ENCODE measurements at places on chromosomes 1 and 21.

DNA sequence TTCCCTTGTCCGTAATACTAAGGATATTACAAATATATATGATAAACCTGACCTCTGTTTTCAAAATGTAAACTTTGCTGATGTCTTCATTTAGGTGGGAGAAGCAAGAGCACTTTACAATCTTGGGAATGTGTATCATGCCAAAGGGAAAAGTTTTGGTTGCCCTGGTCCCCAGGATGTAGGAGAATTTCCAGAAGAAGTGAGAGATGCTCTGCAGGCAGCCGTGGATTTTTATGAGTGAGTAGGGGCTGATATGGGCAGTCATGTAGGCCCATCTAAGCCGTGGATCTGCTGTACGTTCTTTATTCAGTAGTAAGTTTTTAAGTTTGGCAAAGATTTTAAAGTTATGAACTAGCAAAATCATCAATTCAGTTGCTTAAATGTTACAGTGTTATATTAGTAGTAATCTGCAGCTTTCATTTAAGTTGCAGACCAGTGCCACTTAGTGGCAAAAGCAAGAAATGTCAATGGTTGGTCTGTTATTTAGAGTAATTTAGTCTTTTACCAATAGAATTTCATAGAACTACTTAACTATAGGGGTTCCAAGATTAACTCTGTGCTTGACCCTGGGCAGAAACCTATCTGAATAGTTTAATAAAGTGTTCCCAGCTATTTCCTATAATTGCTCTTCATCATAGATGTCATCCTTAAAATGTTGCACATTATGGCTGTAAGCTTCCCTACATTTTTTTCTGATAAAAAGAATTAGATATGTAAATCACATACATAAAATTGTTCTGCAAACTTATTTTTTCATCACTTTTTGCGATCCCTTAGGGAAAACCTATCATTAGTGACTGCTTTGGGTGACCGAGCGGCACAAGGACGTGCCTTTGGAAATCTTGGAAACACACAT is 21.3 kb downstream of the GPSM2 start:
- no peak overlapping the region for H3K4me3 ChIP-seq
- H3K27ac ChIP-seq = no peak overlapping the region
- H3K36me3 ChIP-seq = no peaks in the 10 kb centered on the region
- peak; percentile 72 for DNase-seq
- no peaks in the 10 kb centered on the region for H3K27me3 ChIP-seq

DNA sequence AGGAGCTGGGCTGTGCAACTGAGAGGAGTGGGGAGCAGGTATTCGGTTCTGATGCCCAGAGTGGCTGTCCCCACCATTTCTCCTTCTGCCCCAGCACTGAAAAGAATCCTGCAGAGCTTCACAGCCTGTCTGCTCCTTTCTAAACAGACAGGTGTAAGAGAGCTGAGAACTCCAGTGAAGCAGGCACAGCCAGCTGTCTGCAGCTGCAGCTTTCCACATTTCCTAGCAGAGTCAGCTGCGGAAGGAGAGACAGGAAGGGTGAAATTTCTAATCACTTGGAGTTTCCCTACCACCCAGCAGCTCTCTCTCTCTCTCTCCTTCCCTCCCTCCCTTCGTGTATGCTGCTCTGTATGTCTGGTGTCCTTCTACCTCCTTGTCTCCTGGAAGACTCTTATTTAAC is 40.5 kb upstream of the GJB5 start:
- no peak overlapping the region for H3K4me3 ChIP-seq
- no peak for DNase-seq
- no peaks in the 10 kb centered on the region for H3K27me3 ChIP-seq
- H3K4me1 ChIP-seq = no peaks in the 10 kb centered on the region
- no peak overlapping the region for H3K27ac ChIP-seq

DNA sequence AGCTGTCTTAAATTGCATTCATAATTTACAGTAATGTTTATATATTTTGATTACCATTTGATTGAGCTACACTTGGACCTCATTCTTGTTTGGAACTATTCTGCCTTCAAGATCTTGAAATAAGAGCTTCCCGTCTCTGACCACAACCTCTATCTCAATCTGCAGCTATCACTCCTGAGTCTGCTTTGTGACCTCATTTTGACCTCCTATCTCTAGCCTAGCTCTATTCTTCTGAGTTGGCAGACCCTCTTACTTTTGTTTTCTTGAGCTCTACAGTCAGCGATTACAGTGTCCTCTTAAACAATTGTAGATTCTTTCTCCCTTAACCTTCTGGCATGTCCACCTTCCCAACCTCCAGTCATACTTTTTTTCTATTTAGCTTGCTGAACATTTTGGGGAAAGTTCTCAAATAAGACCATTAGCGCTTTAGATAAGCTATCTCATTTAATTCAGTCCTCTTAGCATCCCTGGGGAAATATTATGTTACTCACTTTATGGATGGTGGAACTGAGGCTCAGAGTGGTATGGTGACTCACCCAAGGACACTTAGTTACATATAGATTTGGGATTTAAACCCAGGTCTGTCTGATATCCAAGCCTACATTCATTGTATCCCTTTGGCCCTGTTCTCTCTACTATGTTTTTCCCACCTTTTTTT is 19.1 kb downstream of the RPAP2 start:
- no peak overlapping the region for H3K4me3 ChIP-seq
- no peaks in the 10 kb centered on the region for H3K27me3 ChIP-seq
- peaks cover 24% of the 10 kb centered on the region for H3K4me1 ChIP-seq

DNA sequence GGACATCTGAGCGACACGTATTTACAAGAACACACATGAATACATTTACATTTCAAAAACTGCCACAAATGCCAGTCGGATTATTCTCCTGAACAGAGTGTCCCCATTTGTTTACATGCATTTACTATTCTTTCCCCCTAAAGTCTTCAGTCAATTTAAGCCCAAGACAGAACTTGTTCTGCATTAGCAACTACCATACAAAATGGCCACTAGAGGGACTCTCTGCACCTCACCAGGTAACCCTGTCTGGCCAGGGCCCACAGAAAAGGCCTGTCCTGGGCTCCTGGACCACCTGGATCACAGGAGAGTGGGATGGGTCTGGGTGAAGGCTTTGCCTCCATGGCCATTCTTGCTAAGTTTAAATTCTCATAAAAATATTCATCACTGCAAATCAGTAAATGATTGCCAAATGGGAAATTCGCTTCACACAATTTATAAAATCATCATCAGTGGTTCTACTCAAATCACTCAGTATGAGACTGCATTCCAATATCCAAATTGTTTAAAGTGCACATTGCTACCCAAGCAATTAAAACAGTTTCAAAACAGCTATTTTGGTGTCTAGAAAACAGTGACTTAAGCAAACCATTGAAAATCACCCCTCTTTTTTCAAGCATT is 12.5 kb upstream of the GUCA2A start:
- no peak overlapping the region for H3K4me3 ChIP-seq
- no peaks in the 10 kb centered on the region for H3K27me3 ChIP-seq

- DNase-seq = peak; percentile 32
- H3K36me3 ChIP-seq = no peaks in the 10 kb centered on the region
- peaks cover 17% of the 10 kb centered on the region for H3K4me1 ChIP-seq
- peaks cover 38% of the 10 kb centered on the region for H3K27me3 ChIP-seq
- H3K27ac ChIP-seq = no peak overlapping the region
Observed at GRCh38 chr1:183416850-183417771, 1.1 kb downstream of the NMNAT2 start.

DNA sequence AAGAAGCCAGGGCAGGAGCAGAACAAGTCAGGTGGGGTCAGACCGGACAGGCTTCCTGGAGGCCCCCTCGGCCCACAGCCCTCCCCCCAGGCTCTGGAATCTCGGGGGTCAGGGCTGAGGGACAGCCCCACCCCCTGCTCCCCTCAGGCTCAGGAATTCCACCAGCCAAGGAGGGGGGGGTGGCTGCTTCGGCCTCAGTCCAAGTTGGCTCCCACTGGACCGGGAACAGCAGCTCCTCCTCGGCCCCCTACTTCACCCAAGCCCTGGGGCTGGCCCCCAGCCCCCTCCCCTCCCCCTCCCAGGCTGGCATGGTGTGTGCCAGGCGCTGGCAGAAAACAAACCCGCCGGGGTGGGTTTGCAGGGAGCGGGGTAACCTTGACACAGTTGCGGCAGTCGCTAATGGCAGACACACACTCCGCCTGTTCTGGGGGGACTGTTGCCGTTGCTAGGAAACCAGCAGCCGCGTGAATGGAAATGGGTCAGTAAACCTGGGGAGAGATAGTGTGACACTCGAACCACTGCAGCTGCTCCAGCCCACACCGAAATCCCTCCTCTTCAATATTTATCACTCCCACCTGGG is 32.4 kb downstream of the AHDC1 start:
- peaks cover 51% of the 10 kb centered on the region for H3K4me1 ChIP-seq
- H3K27ac ChIP-seq = no peak overlapping the region
- H3K27me3 ChIP-seq = no peaks in the 10 kb centered on the region
- no peaks in the 10 kb centered on the region for H3K36me3 ChIP-seq

GRCh38 chr1:18154430-18155194 is 47.0 kb downstream of the IGSF21 start:
- no peak overlapping the region for H3K4me3 ChIP-seq
- H3K27me3 ChIP-seq = no peaks in the 10 kb centered on the region
- no peaks in the 10 kb centered on the region for H3K36me3 ChIP-seq

DNA sequence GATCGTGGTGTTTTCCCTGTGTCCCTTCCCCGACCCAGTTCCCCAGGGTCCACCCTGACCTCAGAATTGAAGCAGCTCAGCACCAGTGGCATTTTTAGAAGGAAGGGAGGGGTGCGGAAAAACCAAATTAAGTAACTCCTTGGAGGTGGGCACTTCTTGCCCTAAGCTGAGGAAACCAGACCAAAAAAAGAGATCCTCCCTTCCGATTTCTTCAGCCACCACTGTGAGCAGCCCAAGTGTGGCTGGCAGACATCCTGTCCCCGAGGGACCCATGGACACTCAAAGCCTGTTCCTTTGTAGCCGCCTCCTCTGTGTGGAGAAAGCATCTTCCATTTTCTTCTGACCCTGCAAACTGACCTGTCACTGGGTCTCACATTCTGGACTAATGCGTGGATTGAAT is 31.3 kb downstream of the KIRREL1 start:
- peaks cover 2% of the 10 kb centered on the region for H3K27me3 ChIP-seq

DNA sequence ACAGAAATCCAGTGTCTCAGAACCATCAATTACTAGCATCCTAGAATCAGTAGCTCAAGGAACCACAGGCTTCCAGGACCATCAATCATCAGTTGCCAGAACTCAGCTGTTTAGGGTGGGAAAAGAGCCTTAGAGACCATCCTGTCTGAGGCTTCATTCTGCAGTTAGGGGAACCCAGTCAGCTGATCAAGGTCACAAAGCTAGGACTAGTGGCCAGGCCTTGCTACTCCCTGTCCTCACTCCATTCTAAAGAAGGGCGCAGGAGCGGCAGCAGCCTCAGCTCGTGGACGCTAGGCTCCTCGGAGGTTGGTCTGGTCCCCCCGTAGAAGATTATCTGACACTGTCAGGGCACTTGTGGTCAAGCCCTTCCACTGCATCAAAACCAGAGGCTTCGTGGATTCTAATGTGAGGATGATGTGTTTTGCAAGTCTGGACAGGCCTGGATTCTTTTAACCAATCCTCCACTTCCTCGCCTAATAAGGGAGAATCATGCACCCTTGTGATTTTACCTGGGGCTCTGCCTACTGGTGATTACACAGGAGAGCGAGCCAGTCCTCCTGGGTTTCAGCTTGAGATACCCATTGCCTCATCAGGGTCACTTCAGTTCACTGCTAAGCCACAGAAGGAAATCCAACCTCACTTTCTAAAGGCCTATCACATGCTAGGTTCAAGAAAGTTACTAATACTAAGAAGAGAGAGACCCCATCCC is 41.7 kb upstream of the IFFO2 start:
- no peaks in the 10 kb centered on the region for H3K36me3 ChIP-seq
- H3K27me3 ChIP-seq = no peaks in the 10 kb centered on the region
- no peak for DNase-seq
- no peak overlapping the region for H3K4me3 ChIP-seq
- H3K4me1 ChIP-seq = peaks cover 13% of the 10 kb centered on the region

- H3K4me3 ChIP-seq = no peak overlapping the region
- H3K4me1 ChIP-seq = no peaks in the 10 kb centered on the region
- no peak overlapping the region for H3K27ac ChIP-seq
Observed at GRCh38 chr1:4000811-4001251, 100.8 kb upstream of the C1orf174 start.

GRCh38 chr1:95991787-95992520 is 729.6 kb upstream of the PTBP2 start:
- no peak overlapping the region for H3K27ac ChIP-seq
- no peaks in the 10 kb centered on the region for H3K4me1 ChIP-seq
- H3K36me3 ChIP-seq = no peaks in the 10 kb centered on the region
- no peak for DNase-seq

GRCh38 chr1:96660051-96660450 is 61.5 kb upstream of the PTBP2 start:
- no peaks in the 10 kb centered on the region for H3K4me1 ChIP-seq
- H3K27me3 ChIP-seq = no peaks in the 10 kb centered on the region
- H3K27ac ChIP-seq = no peak overlapping the region

DNA sequence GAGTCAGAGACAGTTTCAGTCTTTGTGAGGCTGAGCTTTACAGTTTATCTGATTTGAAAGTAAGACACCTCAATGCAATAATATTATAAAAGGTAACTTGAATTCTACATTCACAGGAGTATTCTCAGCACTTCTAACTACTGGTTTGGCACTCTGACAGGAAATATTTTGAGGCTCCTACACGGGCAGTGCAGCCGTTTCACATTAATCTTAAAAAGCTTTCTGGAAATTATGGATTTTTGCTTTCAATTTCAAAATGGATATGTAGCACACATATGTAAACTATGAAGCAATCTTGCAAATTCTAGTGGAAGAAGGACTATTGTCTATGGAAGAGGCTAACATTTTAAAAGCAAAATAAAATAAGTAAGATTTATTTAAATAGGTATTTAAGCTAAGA is 262.9 kb upstream of the SNX7 start:
- no peak for DNase-seq
- H3K36me3 ChIP-seq = no peaks in the 10 kb centered on the region
- no peaks in the 10 kb centered on the region for H3K4me1 ChIP-seq
- H3K27me3 ChIP-seq = no peaks in the 10 kb centered on the region

- no peaks in the 10 kb centered on the region for H3K36me3 ChIP-seq
- H3K27me3 ChIP-seq = no peaks in the 10 kb centered on the region
- no peak for DNase-seq
- no peak overlapping the region for H3K27ac ChIP-seq
Observed at GRCh38 chr21:46597031-46597430, 7.9 kb downstream of the S100B start.

GRCh38 chr1:27292106-27292505 is 29.9 kb upstream of the TMEM222 start:
- no peak overlapping the region for H3K27ac ChIP-seq
- no peak for DNase-seq
- H3K4me1 ChIP-seq = no peaks in the 10 kb centered on the region
- H3K27me3 ChIP-seq = no peaks in the 10 kb centered on the region
- H3K4me3 ChIP-seq = no peak overlapping the region

GRCh38 chr1:7264101-7264500 is 478.8 kb downstream of the CAMTA1 start:
- H3K4me1 ChIP-seq = no peaks in the 10 kb centered on the region
- no peak for DNase-seq
- no peak overlapping the region for H3K4me3 ChIP-seq
- no peaks in the 10 kb centered on the region for H3K27me3 ChIP-seq
- no peak overlapping the region for H3K27ac ChIP-seq
- H3K36me3 ChIP-seq = no peaks in the 10 kb centered on the region

- H3K27me3 ChIP-seq = no peaks in the 10 kb centered on the region
- no peak overlapping the region for H3K4me3 ChIP-seq
- no peak for DNase-seq
- no peaks in the 10 kb centered on the region for H3K36me3 ChIP-seq
- H3K4me1 ChIP-seq = peaks cover 3% of the 10 kb centered on the region
Observed at GRCh38 chr1:8477983-8478362, 160.1 kb downstream of the SLC45A1 start.

All from natural killer cell (primary cell).